CD4-positive, alpha-beta T cell treated with Interleukin-4 for 1 hour (primary cell): ENCODE measurements at places on chromosomes 13 and 19.

DNA sequence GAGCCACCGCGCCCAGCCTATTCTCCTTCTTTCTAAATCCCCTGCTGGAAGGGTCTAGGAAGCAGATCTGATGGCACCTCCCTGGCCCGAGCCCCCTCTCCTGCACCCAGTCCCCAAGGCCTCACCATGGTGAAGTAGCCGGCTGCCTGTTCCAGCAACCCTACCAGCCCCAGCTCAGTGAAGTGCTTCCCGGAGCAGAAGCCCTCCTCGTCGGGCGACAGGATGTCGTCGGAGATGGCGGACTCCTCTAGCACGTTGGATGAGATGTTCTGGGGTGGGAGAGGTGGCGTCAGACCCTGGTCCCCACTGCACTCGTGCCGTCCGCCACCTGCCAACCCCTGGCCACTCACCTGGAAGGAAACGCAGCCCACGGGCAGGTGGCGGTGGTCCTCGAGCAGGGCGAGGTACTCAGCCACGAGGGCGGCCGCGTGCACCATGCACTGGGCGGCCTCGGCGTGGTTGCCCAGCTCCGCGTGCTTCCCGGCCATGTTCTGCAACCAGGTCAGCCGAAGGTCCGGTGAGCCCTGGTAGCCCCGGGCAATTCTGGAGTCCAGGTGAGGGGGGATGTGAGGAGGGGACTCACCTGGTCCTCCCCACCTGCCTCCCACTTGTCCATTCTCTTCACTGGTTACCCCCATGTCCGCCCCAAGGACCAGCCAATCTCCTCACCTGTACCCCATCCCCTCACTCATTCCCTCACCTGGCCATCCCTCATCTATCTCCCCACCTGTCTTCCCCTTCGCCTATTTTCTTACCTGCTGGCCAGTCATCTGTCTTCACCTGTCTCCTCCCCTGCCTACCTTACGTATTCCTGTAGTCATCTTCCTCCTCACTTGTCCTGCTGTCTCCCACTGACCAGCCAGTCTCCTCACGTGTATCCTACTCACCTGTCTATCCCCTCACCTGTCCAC, 11.5 kb upstream of the KANK2 start:
- no peak for DNase-seq

DNA sequence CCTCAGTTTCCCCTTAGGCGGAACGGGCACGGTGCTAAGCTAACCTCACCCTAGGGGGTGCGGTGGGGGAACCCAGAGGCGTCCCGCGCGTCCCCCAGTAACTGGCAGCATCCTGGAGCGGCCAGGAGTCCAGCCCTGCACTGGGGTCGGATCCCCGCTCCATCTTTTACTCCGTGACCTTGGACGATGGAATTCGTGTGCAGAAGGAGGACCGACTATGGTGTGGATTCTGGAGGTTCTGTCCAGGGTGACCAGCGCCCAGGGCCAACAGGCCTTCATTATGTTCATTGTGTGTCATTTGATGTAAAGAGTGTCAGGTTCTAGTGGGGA, 630 bp downstream of the SPPL2B start:
- DNase-seq, result no peak

GRCh38 chr19:9523885-9524474, 14.5 kb downstream of the ZNF426 start:
- DNase-seq, result no peak

- no peak for DNase-seq
Observed at GRCh38 chr13:52421216-52421615, 15.2 kb upstream of the THSD1 start.

- DNase-seq, result no peak
Observed at GRCh38 chr19:3661284-3662238, 35.0 kb upstream of the CACTIN start.

DNA sequence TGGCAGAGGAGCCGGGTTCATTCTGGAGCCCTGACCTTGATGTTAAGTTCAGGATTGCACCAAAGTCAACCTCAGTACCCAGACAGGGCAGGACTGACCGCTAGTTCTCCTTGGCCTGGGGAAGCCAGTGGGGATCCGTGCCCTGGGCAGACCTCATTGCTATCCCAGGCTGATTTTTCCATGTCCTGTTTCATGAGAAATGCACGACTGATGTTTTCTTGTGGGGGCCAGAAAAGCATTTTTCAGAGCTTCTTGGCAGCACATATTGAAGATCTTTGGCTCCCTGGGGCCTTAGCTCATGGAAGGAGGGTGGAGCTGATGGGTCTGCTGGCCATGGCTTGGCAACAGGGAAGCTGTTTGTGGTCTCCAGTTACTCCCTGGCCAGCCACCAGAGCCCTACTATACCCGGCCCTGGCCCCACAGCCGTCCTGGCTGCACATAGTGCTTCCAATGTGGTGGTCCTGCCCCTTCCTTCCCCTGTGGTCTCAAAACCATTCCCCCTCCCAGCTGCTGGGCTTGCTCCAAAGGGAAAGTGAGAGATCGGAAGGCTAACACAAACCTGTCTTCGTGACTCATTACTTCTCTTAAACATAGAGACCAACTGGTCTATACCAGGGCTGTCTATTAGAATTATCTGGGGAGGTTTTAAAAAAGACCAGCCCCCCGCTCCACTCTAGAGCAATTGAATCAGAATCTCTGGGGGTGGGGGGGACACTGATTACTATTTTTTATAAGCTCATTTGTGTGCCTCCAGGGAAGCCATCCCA, 11.2 kb downstream of the IL17D start:
- no peak for DNase-seq

GRCh38 chr13:88932950-88933349, 1261.8 kb downstream of the SLITRK5 start:
- DNase-seq, result no peak
